Myocyte (in vitro differentiated cells): ENCODE measurements at places on chromosomes 7 and 10. TPM values are rescaled to one million over a fixed set of nuclear protein-coding genes. Genes with fewer than 3 reads are reported as not detected.

- peak; percentile 90 for DNase-seq
These were observed 27.0 kb downstream of the CALML3 start for GRCh38 chr10:5551531-5552375.

GRCh38 chr7:107581387-107582013, 1.5 kb downstream of the BCAP29 start:
- no peak for DNase-seq

DNA sequence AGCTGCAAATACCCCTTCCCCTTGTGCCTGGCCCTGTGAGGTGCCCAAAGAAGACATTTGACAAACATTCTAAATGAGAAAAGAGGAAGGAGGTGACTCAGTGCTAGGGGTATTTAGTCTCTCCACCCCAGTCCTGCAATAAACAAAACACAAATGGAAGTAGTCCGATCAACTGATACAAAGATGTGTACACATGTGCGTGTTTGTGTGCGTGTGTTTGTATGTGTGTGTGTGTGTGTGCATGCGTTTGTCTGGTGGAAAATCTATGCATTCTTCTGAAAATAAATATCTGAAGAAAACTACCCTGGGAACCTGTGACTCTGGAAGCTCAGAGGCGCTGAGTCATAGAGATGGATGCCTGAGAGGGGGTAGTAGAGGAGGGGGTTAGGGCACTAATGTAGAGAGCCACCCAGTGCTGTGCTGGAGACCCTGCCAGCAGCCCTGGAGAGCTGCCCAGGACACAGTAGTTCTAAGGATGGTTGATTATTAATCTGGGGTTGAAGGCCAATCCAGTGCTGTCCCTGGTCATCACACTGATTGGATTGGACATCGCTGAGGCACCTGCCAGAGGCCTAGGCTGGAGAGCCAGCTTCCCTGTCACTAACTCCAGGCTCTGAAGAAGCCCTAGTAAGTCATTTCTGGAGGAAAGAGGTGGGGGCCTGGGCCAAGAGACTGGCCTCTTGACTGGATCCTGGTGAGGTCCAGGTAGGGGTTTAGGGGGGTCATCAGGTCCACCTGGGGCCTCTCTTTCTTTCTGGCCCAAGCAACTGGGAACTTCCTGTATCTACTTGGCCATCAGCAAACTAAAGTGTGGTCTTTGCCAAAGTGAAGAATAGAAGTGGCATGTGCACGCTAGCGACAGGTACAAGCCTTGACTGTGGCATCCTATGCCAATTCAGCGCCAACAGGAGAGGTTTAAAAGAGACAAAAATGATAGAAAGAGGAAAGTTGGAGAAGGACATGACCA, 18.5 kb downstream of the SFTPA1 start:
- no peak for DNase-seq

- no peak for DNase-seq
These were observed 209.4 kb downstream of the SORCS1 start for GRCh38 chr10:106955133-106955532.

- peak; percentile 62 for DNase-seq
These were observed 545.5 kb upstream of the FOXK1 start for GRCh38 chr7:4136501-4137110.

MSRB2 gene
- total RNA-seq = 21.4 and 22.2 TPM in 2 replicates

DNA sequence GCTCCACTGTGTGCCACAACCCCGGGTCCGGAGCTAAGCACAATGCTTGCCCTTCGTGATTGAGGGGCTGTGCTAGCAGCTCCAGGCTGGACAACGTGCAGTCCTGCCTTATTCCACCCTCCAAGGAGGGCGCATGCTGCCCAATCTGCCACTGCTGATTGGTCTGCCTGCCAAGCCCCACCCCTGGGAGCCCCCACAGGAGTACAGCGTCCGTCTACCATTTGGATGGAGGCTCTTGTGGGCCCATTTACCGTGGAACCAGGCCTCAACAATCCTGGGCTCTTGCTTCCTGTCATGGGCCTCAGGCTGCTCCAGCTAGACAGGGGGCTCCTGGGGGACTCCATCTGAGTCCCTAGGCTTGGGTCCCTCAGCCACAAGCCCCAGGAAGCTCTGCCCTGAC, 173.3 kb downstream of the SLIT1 start:
- DNase-seq = no peak

- no peak for DNase-seq
These were observed 29.4 kb downstream of the OR9A2 start for GRCh38 chr7:142997456-142997989.

- no peak for DNase-seq
These were observed 70.6 kb downstream of the FOXL3 start for GRCh38 chr7:360454-361100.

DNA sequence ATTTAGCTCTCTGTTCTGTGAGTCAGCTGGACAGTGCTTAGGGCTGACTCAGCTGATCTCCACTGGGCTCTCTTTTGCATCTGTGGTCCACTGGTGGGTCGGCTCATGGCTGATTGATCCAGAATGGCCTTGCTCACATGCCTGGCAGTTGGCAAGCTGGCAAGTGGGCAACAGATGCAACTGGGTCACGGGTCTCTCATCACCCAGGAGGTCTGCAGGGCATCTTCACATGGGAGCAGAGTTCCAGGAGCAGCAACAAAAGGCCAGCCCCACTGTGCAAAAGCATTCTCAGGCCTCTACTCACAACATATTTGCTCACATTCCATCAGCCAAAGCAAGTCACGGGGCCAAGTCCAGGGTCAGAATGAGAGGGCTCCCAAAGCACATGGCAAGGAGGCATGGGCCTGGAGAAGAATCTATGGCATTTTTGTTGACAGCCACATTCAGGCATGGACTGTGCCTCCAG, 98.8 kb downstream of the OAT start:
- DNase-seq = peak; percentile 95

DNA sequence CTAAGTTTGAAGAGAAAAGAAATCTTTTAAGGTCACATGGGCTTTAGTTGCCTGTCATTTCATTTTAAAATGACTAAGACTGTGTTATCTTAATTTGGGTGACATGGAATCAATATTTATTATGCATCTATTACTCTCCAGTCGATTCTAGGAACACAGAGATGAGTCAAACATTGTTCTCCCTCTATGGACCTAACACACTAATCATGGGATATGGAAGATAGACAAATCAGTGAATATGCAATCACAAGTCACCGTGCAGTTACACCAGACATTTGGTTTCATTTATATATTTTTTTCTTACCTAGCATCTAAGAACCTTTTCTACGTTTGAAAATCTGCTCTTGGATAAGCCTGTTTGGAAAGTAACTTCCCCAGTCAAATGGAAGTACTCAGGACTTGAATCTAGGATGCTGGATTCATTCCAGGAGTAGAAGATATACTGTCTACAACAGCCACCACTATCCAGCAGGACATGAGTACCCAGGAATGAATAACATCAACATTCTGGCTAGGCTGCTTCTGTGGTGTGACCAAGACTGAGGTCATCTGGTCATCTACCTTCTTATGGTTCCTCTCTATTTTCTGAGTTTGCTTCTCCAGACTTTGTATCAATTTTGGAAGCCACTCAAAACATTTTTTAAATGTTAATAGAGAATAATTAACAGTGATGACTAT, 902.9 kb upstream of the LRRN3 start:
- no peak for DNase-seq

GNGT1 gene
- 1.3 TPM in 1 of 2 replicates, not detected in the other for total RNA-seq

DNA sequence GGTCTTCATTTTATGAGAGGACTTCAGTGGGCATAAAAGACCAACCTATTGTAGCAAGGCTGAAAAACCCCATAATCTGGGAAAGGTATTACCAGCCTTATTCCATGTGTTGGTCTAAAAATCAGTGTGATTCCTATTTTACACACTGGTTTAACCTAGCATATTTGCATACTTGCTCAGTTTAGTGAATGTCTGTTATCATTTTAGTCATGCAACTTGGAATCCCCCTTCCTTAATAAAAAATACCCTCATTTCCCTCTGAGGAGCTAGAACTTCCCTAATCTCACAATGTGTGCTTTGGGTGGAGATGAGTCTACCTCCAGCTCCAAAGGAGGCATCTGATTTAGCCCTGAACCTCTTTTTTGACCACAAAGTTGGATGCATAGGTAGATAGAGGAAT, 312.8 kb upstream of the SORCS1 start:
- DNase-seq = no peak

OPTN gene
- total RNA-seq = 75.2 and 77.3 TPM in 2 replicates

- no peak for DNase-seq
These were observed 2.3 kb upstream of the PFKFB3 start for GRCh38 chr10:6200440-6200733.

PGAM2 gene
- total RNA-seq = 62.5 and 81.2 TPM in 2 replicates

PKD2L1 gene
- 0.13 TPM in 1 of 2 replicates, not detected in the other for total RNA-seq

ALOX5 gene
- total RNA-seq = not detected in 2 replicates

MRLN gene
- 227 and 432 TPM in 2 replicates for total RNA-seq

PON3 gene
- total RNA-seq = not detected in 2 replicates

DNA sequence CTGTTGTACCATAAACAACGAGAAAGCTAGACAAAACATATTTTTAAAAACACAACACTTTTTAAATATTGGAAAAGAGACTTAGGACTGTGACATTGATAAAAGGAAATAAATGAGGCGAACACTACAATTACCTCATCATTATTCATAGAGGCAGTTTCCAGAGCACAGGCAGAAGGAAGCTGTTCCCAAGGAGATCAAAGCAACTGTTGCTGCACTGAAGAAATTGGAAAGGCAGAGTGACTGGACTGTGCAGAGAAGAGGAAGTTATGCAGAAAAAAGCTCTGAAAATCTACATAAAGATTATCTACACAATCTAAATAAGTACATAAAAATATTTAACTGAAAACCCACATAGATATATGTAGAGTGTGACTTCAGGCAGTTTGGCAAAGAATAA, 32.8 kb downstream of the MYO3A start:
- no peak for DNase-seq

- no peak for DNase-seq
These were observed 300.6 kb downstream of the DNAJB6 start for GRCh38 chr7:157637216-157637949.

HMX3 gene
- 0.47 TPM in 1 of 2 replicates, not detected in the other for total RNA-seq

GRCh38 chr7:1028775-1029636, 15.3 kb upstream of the GPR146 start:
- DNase-seq = peak; percentile 97

DMBT1 gene
- total RNA-seq = 93.9 and 289 TPM in 2 replicates

GRCh38 chr7:50710441-50711154, 72.1 kb downstream of the GRB10 start:
- no peak for DNase-seq

ANKRD7 gene
- 2.8 and 3.4 TPM in 2 replicates for total RNA-seq

DNA sequence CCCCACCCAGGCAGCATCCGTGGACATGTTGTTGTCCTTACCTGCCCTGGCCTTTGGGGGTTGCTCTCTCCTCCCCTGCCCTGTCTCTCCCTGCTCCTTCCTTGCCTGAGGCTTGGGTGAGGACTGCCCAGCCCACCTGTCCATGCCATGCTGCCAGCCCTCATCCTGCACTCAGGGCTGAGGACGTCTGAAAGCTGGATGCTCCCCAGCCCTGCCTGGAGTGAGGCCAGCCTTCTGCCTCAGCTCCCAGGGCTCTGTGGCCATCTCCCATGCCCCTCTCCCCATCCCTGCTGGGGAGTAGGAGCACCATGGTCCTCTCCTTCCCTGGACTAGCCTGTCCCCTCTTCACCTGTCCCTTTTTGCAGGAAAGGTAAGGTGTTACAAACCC, 68.4 kb downstream of the RAMP3 start:
- DNase-seq = no peak

DNA sequence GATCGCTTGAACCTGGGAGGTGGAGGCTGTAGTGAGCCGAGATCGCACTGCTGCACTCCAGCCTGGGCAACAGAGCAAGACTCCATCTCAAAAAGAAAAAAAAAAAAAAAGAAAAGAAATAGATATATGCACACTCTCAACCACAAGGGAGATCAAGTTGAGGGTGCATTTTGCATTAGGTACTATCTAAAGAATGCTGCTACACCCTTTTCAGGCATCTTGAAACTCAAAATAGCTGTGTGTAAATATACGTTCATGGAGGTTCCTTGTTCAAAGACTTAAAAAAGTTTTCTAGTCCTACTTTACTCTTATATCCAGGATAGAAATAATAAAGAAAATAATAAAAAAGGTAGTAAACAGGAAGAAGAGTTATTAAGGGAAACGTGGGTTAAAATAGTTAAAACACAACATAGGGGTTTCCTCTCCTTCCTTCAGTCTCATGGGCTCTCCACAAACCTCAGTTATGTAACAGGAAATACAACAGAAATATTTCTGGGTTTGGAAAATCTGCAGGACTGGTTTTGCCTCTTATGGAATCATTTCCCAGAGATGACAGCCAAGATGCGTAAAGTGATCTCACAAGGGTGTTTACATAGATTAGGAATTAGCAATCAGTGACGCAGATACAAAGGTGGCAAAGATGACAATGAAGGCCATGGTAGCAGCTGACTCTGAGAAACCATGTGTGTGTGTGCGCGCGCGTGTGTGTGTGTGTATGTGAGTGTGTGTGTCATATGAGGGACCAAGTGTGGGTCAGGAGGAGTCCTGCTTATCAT, 15.1 kb downstream of the STEAP4 start:
- DNase-seq = peak; percentile 53

- DNase-seq = peak; percentile 27
These were observed 9.1 kb upstream of the EIF4H start for GRCh38 chr7:74164985-74165456.

PNLIPRP1 gene
- total RNA-seq = not detected in 2 replicates

DNA sequence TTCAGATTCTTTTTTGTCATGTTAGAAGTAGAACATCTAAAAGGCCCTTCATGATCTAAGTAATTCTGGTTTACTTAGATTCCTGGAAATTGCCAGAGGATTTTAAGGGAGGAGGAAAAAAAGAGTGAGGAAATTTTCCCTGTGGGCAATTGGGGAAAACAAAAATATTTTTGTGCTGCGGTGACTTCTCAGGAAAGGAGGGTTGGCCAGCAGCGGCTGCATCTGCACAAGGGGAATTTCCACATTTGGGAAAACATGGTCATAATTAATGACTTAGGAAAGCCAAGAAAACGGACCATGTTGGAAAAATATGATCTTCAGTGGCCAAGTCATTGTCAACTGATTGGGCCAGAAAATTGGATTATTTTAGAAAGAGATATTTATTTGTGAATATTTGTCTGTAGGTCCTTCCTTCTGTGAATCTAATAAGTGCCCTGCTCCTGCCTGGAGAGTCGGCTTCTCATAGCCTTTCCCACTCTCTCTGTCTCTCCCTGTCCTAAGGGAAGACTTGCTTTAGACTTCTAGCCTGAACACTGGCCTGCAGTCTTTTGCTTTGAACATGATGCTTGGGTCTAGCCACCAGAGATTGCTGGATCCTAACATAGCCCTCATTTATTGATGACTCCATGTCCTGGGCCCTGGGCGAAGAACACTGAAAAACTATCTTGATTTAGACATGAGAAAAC, 124.2 kb upstream of the MKLN1 start:
- DNase-seq = no peak

- DNase-seq = no peak
These were observed 10.0 kb upstream of the CPA2 start for GRCh38 chr7:130256704-130257103.

AGR2 gene
- total RNA-seq = not detected in 2 replicates

GRCh38 chr10:70317272-70317942, 33.6 kb upstream of the NPFFR1 start:
- DNase-seq = no peak

RAMP3 gene
- not detected in 2 replicates for total RNA-seq

GHITM gene
- total RNA-seq = 232 and 248 TPM in 2 replicates

GRCh38 chr10:85542936-85543730, 823.5 kb downstream of the GRID1 start:
- no peak for DNase-seq

COMMD3 gene
- total RNA-seq = 50.9 and 96.0 TPM in 2 replicates

GRCh38 chr10:26969145-26969926, 108.6 kb upstream of the ABI1 start:
- DNase-seq = no peak
